ENCODE measurements at places on chromosomes 2 and 18.

GRCh38 chr2:138390316-138390945 is 111.1 kb upstream of the SPOPL start:
- DNase-seq, result no peak

DNA sequence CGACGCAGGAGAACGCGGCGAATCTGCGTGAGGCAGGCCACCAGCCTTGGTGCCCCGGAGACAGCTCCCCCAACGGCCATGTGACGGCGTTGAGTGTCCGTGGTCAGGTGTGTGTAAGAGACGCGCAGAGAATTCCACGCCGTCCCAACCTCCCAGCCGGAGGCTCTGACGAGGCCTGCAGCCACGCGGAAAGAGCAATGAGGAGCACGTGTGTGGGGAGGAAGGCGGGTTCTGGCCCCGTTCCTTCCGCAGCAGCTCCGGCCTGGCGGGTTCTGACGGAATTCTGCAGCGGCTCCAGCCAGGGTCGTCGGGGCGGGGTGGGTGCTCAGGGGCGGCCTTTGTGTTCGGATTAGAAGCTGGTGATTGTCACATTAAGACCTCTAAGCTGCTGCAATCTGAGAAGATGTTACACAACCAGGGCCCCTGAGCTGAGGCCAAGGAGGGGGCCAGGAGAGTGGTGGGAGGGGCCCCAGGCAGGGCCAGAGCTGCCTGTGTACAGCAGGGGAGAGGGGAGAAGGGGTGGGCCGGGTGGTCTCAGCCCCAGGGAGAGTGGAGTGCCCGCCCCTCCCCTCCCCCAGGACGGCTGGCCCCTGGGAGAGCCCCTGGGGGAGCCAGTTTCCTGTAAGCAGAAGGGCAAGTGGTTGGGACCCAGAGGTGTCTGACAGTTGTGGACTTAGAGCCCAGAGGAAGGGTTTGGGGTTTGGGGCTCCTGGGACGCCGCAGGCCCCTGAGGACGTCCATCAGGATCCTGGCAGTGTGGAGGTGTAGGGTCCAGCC is 5.1 kb upstream of the GAL3ST2 start:
- no peak for DNase-seq

GRCh38 chr18:6056171-6056910 is 161.0 kb upstream of the TMEM200C start:
- DNase-seq, result no peak

- no peak for DNase-seq
Measured at GRCh38 chr2:202127687-202128331, 54.8 kb downstream of the KIAA2012 start.

GRCh38 chr2:17190527-17190926 is 327.7 kb downstream of the RAD51AP2 start:
- no peak for DNase-seq

- DNase-seq, result no peak
Measured at GRCh38 chr2:223090039-223090438, 38.0 kb downstream of the KCNE4 start.

- no peak for DNase-seq
Measured at GRCh38 chr2:236352761-236353593, 88.8 kb upstream of the ASB18 start.

DNA sequence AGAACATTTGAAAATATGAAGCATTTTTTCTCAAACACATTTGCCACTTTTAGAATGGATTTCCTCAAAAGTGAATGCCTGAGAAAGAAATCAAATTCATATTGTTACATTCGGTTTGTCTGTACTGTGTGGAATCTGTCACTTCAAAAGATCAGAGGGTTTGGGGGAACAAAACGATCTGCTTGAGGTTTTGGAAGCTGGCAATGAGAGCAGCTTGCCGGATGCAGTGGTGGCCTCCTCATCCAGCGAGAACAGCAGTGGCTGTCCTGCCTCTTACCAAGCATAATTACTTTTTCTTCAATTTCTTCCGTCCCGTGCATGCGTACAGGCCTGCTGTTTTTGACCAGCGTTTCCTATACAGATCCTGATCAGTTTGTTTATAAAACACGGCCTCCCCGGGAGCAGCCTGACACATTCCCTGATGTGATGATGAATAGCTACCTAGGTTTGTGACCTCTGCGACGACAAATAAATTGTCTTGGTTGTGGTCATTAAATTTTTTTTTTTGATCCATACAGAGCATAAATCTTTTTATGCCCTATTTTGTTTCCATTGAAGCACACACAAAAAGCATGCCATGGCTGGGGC is 45.2 kb downstream of the ITGA6 start:
- no peak for DNase-seq

DNA sequence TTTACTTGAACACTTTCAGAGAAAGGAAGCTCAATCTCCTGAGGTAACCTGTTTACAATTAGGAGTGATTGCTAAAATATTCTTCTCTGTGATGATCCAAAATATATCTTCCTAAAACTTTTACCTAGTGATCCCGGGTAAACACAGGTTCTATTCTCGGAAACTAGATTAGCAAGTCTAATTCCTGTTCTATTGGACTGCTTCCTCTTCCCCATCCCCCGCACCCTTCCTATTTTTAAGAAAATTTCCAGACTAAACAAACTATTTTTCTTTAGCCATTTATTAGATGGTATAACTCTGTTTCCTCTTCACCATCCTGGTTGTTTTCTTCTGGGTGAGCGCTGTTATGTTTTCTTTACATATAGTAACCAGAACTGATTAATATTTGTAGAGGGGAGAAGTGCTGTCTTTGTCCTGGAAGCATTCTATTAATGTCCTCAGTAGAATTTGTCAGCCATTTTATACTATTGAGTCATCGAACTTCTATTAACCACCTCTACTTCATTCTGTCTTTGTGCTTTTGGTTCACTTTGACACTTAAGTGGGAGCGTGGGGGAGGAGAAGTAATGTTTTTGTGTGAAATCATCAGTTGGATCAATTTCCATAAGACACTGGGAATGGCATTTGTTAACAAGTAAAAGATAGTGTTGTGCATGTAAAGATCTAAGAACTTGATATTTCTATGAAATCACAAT is 31.8 kb downstream of the CREB1 start:
- DNase-seq, result no peak

DNA sequence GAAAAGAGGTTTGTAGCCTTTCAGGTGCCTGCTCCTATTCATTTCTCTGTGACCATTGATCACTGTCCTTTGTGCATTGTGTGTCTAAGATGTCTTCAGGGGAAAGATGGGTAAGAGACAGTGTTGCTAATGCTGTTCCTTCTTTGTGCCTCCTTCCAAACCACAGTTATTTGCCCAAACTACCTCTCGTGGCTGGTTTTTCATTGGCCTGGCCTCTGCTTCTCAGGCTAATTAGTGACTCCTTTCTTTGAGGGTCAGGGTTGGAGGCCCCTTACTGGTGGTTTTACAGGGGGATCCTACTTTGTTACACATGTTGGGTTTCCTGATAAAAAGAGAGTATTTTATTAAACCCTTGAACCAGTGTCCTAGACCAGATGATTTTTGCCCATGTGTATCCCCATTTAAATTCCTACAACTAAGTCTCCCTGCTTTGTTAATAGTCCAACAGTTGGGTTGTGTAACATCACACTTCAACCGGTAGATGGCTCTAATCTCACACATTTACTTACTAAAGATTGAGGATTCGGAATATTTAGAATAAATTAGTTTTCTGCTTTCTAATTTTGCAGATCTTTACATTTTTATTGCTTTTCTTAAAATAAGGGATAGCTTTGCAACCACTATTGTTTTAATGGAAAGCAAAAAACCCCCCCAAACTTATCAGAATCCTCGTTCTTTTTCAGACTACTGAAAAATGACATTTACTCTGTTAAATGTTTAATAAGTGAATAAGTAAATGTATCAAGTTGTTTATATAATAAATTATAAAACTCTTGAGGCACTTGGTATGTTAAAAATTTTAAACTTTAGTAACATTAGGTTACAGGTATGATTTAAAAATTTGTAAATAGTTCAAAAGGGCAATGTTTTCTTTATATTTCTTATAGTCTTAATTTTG is 2.4 kb downstream of the MARS2 start:
- DNase-seq, result no peak

DNA sequence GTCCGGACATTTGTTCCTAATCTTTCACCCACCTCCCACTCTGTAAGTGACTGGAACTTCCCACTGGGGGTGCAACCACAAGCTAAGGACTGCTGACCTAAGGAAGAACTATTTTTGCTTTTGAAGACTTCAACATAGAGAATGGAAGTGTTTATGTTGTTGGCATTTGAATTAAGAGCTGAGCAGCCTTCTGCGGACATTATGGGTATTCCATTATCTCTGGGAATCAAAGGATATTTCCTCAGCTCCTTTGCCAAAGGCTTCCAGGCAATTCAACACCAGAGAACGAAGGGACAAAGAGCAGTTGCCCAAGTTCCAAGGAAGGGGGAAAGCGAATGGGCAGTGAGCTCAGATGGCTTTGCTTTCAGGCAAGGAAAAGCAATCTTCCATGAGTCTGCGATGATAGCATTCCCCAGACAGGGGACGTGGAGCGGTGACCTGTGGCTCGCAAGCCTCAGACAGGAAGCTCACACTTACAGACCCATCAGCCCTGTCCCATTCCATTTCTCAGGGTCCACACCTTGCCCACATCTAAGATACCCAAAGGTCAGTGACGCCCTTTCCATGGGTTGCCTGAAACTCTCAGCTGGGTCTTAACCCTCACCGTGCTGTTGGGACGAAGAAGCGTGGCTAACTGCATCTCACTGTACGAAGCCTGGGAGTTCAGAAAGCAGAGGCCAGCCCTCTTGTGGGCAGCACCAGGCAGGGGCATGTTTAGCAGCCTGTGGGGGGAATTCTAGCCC is 116.8 kb downstream of the COPS8 start:
- DNase-seq, result no peak

DNA sequence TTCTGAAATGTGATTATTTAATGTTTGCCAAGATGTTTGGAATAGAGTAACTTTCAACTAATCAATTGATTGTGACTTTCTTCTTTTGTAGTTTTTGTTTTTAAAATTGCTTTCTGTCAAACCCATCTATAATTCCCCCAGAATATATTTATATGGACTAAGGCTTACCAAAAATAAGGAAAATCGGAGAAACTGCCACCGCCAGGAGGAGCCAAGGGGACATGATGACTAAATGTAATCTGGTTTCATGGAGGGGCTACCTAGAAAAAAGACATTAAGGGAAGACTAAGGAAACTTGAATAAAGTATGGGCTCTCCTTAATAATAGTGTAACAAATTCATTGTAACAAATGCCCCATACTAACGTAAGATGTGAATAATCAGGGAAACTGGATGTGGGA is 19.5 kb downstream of the BOLA3 start:
- no peak for DNase-seq

- DNase-seq, result no peak
Measured at GRCh38 chr2:239278941-239279365, 121.9 kb downstream of the HDAC4 start.

GRCh38 chr2:31728406-31729064 is 147.8 kb upstream of the SRD5A2 start:
- no peak for DNase-seq

DNA sequence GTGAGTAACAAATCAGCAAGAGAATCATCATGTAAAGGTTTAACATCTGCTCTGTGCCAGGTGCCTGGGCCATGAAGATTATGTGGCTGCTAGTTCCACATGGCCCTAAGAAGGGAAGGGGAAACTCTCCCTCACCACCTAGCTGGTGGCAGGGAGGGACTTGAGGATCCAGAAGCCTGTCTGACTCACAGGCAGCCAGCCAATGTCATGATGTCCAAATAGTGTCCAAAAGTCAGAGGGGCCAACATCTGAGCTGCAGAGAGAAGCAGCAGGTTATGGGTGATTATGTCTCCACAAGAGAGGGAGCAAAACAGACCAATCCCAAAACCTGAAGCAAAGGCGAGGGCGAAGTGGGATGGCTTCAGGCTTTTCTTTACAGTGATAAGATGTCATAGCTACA is 61.9 kb upstream of the SPP2 start:
- DNase-seq, result no peak

DNA sequence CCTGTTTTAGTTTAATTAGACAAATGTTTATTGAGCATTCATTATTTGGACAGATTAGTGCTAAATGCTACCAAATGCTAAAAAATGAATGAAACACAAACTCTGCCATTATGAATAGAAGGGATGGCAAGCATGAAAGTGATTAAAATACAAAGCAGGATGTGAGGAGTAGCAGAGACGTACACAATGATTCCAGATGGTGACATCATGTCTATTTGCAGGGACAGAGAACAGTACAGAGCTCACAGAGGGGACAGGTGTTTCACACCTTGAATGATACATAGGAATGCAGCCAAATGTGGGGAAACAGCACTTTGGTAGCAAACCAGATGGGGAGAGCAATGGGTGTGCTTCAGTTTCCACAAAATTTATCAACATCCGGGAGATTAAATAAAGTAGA is 76.3 kb downstream of the CD226 start:
- DNase-seq, result no peak

GRCh38 chr2:197940382-197940781 is 136.0 kb downstream of the PLCL1 start:
- no peak for DNase-seq

DNA sequence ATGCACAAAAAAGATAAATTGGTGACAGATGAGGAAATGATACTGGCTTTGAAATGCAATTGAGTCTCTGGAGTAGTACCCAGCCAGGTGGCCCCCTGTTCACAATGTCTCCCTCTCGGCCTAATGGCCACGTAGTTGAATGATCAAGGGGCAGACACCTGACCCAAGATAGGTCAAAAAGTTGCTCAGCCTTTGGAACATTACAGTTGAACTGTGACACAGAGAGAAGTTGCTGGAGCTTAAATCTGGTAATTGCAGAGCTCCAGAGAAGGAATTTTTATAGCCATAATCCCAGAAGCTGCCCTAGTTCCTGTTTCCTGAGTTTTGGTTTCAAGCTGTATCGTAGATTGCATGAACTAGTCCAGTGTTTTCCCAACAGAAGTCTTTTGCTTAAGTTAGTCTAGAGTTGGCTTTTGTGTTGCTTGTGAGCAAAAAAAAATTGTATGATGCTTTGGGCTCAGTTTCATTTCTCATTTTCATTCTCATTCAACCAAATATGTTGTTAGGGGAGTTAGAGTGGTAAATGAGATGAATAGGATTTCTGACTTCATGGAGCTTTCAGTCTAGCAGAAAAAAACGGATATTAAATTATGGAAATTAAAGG is 117.9 kb downstream of the CSRNP3 start:
- no peak for DNase-seq

- DNase-seq, result no peak
Measured at GRCh38 chr2:112686348-112687217, 34.2 kb upstream of the NT5DC4 start.

DNA sequence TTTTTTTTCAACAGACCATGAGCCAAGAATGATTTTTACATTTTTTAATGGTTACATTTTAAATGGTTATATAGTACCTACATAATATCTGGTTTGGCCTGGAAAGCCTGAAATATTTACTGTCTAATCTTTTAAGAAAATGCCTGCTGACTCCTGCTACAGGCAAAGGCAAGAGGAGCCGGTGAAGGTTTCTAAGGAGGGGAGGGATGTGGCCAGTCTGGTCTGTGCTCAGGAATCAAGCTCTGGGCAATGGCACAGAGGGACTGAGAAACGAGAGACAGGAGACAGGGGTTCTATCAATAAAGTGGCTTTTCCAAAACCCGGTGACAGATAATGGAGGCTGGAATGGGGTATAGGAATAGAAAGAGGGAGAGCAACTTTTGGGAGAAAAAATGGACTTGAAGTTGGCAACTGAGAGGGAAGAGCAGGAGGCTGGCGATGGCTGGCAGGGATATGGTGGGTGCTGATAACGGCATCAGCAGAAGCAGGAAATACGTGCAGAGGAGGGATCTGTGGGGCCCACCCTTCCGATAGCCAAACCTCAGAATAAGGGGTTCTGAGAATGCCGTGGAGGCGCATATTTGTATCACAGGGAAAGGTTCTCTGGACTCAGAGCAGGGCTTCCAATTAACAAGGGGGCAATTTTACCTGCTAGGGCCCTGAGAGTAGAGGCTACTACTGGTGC is 64.0 kb upstream of the DNMT3A start:
- DNase-seq, result no peak

All from cerebellar nuclear complex (tissue), 1 donor.